LHCN-M2 (cell line): ENCODE measurements at places on chromosomes 3 and 15.

GRCh38 chr3:140442621-140443020 is 235.2 kb upstream of the TRIM42 start:
- no peak for DNase-seq

DNA sequence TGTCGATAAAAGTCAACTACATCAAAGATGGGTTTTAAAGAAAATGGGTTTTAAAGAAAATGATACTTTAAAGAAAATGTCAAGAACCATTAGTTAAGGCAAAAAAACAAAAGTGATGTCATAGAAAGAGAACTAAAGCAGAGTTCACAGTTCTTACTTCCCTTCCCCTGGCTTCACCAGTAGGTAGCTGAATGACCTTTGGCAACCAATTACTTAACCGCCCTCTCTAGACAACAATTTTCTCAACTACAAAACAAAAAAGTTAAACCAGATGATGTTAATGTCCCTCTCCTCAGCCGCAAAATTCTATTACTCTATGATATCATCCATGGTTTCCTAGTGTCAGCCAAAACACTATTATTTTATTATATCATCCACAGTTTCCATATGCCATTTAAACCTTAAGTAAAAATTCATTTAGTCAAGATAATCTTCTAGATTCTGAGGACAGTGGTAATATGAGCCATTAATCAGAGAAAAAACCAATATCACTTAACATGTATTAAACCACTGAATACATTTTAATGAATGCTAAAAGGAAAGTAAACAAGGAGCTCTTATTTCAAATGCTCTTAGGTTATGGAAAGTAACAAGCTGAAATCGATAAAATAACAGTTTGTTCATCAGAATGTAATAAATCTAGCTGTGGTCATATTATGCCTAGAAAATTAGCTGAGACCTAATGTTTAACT is 13.1 kb downstream of the RYK start:
- no peak for DNase-seq

GRCh38 chr3:14691239-14691638 is 16.3 kb downstream of the C3orf20 start:
- DNase-seq: no peak

GRCh38 chr3:100399341-100400071 is 1.4 kb downstream of the TOMM70 start:
- no peak for DNase-seq

DNA sequence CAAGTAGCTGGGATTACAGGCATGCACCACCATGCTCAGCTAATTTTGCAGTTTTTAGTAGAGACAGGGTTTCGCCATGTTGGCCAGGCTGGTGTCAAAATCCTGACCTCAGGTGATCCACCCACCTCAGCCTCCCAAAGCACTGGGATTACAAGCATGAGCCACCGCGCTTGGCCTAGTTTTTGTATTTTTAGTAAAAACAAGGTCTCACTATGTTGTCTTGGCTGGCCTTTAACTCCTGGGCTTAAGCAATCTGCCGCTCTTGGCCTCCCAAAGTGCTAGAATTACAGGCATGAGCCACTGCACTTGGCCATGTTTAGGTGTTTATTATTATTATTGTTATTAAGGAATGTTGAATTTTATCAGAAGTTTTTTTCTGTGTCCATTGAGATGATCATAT is 14.7 kb downstream of the IL16 start:
- no peak for DNase-seq

GRCh38 chr3:184691397-184692231 is 20.2 kb downstream of the MAGEF1 start:
- peak; percentile 18 for DNase-seq

GRCh38 chr15:67143646-67144045 is 78.2 kb downstream of the SMAD3 start:
- no peak for DNase-seq

DNA sequence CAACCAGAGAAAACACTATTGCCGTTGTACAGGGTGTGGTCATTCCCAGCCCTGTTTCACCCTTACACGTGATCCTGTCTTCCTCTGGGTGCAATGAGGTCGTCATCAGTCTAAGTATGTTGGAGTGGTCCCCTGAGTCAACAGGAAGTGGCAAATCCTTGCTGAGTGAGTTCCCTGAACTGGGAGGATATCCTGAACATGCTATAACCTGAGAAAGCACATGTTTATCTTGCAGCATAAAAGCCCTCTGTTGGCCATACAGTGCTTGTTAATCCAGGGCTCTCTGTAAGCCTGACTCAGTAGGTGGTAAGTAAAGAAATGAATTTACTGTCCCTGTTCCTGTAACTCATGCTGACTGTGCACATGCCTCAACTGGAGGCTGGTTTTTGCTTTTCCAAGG is 477.8 kb upstream of the RGMA start:
- DNase-seq: no peak

- DNase-seq: peak; percentile 74
Observed at GRCh38 chr3:10008588-10009344, 17.5 kb upstream of the FANCD2 start.

- DNase-seq: no peak
Observed at GRCh38 chr15:70062321-70062956, 35.3 kb downstream of the TLE3 start.

DNA sequence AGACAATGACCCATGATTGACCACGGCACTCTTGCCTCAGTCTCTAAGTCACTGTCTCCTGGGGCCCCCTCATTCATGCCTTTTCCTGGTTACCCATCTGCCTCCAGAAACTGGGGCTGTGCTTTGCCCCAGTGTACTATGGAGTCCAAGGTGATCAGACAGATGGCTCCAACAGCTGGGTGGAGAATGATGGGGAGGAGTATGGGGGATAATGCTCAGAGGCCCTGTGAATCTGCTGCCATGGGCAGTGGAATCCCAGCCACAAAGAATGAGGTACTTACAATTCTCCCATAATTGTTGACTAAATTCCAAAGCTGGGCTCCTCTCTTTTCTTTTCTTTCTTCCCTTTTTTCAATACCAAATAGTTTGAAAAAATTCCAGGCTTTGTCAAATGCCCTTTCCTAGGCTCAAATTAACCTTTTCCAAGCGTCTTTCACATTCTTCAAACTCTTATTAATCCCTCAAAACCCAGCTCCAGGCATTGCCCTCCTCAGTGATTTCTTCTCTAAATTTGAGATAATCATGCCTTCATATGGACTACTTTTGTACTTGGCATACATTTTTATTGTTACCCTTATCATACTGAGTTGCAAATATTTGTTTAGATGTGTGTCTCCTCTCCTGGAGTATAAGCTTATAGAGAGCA is 148.5 kb upstream of the ICE2 start:
- no peak for DNase-seq

DNA sequence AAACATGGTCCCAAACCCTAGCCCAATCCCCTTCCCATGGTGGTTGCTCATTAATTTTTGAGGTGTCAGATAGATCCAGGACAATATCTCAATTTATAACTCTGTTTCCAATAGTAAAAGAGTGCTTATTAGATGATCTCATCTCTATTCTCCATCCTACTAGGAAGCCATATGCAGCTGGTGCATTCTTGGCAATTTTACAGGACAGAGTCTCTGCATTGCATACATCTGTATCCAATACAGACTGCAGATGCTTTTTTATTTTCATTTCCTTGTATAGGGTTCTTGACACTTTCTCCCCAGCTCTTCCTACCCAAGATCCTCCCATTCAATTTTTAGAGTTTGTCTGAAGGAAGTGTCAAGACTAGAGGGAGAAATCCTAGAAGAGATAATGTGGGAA is 194.8 kb upstream of the DPH6 start:
- no peak for DNase-seq

GRCh38 chr15:39778021-39778420 is 4.6 kb downstream of the FSIP1 start:
- DNase-seq: no peak

- no peak for DNase-seq
Observed at GRCh38 chr3:133851266-133851906, 44.3 kb downstream of the RAB6B start.

DNA sequence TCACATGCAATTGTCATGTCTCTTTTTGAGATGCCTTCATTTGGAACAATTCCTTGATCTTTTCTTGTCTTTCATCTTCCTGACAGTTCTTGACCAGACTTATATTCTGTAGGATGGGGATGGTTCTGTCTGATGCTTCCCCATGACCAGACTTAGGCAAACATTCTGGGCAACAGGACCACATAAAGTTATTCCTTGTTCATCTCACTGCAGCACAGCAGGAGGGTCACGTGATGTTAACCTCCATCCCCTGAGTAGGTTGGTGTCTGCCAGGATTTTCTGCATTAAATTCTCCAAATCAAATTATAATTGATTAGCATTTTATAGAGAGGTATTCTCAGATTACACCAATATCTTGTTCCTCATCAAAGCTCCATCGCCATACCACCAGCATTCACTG is 7.8 kb downstream of the DLEC1 start:
- DNase-seq: no peak

DNA sequence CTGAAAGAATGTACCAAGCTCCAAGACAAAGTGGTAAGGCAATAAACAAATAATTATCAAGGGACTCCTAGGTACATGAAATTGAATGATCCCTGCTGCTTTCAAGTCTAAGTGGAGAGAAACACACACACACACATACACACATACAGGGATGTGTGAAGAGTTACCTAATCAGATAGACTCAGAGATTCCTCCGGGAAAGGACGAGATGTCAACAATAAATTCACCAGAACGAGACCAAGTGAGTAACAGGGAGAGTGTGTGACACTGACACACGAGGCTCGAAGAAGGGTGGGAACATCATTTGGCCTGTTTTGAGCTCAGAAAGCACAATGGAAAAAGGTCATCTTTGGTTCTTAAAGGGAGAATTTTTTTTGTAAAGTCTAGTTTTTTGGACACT is 13.4 kb downstream of the LRIG1 start:
- DNase-seq: no peak
